ENCODE measurements at places on chromosomes 7 and 10.

DNA sequence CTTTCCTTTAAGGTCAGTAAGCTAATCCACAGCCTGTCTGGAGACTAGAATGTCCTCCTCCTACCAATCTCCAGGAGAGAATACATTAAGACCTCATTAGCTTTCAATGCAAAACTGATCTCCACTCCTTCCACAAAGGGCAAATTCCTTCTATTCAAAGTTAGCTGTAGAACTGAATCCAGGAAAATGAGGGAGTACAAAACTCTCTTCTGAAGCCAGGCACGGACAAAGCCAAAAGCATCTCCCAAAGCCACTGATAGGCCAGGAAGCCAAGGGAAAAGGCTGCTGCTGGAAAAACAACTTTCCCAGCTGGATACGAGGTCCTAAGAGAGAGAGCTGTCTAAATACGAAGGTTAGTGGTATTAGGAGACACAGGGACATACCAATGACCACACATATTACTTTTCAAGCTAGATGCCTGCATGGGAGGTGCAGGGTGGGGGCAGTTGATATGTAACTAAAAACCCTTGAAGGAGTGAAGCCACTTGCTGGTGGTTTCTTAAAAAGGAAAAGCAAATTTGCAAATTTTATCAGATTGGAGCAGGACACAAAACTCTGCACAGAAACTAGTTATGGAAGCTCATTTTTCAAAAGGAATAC lies 43.6 kb downstream of the MKX start:
- ATAC-seq, result no peak

DNA sequence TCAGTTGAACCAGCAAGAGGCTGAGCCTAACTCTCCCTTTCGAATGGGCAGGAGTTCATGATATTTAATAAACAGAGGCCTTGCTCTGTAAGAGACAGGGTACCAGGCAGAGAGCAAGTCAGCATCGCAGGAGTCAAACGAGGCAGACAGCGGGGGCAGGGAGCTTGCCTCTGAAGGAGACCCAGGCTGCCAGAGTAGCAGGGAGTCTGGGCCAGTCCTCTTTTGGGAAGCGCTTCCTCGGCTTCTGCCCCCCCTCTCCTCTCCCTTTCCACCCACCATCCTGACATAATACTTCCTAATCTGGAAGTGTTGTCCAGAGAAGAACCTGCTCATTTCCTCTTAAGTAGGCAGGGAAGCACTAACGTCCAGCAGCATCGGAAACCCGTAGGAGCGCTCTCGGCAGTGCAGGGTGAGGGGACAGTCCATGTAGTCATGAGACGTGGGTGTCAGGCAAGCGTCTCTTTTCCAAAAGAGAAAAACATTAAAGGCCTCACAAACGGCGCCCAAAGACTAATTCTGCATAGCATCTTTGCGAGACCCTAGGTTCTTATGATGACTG lies 171.1 kb downstream of the EGFR start:
- ATAC-seq, result no peak

GRCh38 chr10:21753497-21754270 lies 219.7 kb downstream of the MLLT10 start:
- ATAC-seq, result no peak

DNA sequence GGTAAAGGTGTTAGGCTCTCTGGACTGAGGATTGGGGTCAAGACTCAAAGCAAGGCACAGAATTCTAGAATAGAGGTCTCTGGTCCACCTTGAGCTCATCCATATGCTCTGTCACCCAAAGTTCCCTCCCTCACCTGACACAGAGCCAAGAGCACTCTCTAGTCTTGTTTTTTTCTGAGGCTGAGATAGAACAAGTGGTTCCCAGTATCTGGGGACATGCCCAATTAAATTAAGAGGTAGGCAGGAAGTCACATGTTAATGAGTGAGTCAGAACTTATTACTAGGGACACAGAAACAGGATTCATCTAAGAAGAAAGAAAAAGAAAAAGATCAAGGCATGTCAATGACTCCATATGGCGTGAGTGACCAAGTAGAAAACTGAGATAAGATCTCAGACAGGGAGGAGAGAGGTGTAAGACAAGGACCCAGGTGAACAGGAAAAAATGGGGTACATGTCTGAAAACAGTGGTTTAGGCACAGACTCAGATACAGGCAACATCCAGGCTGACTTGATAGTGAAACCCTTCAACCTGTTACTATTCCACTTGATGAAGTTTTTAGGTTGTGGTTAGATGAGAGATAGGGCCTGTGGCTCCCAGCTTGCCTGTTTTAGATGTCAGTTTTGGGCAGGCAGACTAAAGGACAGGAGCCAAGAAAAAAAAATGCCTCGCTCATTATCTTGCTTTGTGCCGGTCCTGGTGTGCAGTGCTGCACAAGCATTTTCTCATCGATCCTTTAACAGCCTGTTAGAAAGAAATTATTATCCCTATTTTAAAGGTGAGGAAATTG lies 609.9 kb downstream of the CCSER2 start:
- ATAC-seq, result no peak

DNA sequence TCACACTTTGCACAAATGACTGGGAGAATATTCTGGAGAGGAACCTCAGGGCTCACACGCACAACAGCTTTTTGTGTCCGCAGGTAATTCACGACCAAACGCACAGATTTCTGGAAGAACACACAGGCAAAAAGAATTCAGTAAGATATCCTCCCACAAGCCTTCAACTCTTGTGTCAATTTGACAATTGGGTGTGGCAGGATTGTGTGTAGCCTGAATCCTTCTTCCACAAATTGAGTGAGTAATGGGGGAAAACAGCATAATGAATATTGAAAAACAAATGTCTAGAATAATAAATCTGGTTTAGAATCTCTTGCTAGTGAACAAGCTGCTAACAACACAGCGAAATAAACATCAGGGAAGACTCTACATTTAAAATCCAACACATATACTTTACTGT lies 125.6 kb downstream of the COBL start:
- no peak for ATAC-seq

DNA sequence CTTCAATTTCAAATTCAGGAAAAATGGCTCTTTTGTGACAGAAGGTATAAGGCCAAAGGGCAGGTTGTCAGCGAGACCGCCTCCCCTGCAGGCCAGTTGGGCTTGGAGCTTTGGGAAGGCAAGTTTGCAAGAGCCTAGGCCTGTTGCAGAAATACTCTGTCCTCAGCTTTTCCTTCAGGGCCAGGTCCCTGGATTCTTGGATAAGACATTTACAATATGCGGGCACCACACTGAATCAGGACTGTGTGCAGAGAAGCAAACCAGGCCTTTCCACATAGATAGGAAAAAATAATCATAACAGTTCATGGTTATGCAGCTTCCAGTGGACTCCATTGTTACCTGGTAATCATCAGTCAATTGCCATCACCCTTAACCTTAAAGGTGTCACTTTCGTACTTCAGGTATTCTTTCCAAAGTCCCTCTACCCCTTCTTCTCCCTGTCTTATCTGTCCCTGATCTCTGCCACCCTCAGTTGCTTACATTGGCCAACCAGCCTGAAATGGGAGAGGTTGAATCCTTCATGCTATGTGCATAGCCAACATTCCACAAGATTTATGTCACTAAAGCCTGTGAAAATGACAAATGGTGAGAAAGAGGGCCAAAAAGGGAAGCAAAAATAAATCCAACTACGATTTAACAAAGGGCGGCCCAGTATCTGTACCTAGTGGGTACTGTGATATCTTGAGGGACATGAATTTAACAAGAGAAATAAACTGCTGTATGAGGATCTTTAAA lies 304.5 kb upstream of the NFE2L3 start:
- ATAC-seq, result no peak

DNA sequence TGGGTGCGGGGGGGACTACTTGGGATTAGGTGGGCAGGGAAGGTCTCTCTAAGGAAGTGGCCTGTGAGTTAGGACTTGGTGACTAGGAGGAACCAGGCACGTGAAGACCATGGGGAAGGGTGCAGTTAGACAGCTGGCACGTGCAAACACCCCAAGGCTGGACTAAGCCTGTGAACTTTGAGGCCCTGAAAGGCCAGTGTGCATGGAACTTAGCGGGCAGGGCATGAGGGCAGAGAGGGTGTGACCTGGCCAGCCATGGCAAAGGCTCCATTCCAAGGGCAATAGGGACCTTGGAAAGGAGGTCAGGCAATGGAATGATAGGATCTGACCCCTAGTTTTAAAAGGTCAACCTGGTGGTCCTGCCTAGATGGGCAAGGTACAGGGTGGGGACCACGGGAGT lies 158.4 kb upstream of the PCBD1 start:
- no peak for ATAC-seq

- peak; percentile 44 for ATAC-seq
These were observed 574 bp upstream of the IL6 start for GRCh38 chr7:22726345-22726906.

GRCh38 chr7:30863706-30864035 lies 48.0 kb upstream of the AQP1 start:
- ATAC-seq, result no peak

GRCh38 chr10:5533098-5533731 lies 8.5 kb downstream of the CALML3 start:
- no peak for ATAC-seq

DNA sequence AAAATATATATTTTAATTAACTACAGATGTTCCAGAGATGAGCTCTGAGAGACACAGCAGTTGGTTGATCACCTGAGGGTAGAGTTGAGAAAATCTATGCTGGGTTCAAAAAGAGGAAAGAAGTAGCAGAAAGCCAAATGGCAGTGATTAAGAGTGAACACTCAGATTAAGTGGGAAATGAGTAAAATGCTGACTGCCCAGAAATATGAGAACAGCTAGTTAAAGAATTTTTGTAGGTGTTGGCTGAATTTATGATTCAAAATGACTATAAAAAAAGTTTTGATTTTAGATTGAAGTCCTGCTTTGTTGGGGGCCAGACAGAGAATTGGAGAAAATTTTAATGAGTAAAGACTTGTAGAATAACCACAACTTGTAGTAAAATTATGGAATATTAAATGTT lies 9.8 kb downstream of the TCTN3 start:
- ATAC-seq, result no peak

DNA sequence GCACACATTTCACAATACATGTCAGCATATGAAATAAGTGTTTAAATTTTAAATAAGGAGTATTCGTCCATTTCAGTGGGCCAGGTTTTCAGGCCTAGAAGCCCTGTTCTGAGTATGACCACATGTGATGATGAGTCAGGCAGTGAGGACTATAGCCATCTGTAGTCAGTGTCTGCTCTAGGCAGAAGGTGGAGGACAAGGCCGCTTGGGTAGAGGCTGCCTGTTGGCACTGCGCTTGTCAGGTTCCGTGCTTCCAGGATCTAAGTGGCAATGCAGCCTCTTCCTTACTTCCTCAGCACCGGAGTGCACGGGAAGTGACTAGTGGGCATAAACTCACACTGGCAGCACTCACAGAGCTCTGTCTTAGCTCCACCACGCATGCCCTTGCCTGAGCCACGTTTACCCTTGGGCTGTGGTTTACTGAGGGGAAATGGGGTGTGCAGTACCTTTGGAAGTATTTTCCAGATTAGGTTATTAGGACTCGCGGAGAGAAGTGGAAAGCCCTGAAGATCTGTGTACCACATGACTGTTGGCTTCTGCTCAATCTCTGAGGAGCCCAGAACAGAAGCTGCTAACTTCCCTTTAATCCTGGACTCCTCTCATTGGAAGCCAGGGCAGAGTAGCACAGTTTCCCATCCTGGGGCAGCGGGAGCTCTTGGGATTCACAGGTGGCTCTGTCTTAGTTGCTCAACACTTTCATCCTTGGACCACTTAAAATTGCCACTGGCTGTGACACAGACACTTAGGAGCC lies 87.5 kb upstream of the GJD4 start:
- ATAC-seq, result peak; percentile 28

DNA sequence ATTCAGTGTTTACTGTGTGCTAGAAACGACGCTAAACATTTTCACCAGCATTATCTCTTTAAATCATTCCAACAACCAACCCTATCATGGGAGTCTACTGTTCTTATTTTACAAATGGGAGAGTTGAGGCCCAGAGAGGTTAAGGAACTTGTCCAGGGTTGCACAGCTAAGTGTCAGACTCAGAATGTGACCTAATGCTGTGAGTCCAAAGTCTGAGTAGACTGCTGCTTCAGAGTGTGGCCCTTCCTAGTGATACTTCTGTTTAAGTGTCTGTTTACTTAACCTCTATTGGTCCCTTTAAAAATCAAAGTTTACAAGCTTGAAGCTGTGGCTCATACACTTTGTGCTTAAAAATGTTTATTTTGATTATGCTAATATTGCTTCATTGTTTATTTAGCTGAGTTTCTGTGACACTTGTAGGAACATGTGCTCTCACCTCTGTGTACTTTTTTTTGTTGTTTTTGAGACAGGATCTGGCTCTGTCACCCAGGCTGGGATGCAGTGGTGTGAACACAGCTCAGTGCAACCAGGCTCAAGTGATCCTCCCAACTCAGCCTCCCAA lies 84.4 kb upstream of the SYPL1 start:
- no peak for ATAC-seq
